ENCODE measurements at places on chromosomes 11 and 22. TPM values are rescaled to one million over a fixed set of nuclear protein-coding genes. Genes with fewer than 3 reads are reported as not detected.

The CEP126 gene
- total RNA-seq: 0.45 TPM

- peaks cover 30% of the 10 kb centered on the region for H3K4me1 ChIP-seq
- no peak for DNase-seq
- H3K27me3 ChIP-seq: no peaks in the 10 kb centered on the region
- H3K27ac ChIP-seq: peak overlapping the region; percentile 96
- peak overlapping the region; percentile 99 for H3K4me3 ChIP-seq
Observed at GRCh38 chr11:117180020-117180419, 1.5 kb downstream of the SIDT2 start.

The PRSS23 gene
- total RNA-seq: 20.6 TPM

DNA sequence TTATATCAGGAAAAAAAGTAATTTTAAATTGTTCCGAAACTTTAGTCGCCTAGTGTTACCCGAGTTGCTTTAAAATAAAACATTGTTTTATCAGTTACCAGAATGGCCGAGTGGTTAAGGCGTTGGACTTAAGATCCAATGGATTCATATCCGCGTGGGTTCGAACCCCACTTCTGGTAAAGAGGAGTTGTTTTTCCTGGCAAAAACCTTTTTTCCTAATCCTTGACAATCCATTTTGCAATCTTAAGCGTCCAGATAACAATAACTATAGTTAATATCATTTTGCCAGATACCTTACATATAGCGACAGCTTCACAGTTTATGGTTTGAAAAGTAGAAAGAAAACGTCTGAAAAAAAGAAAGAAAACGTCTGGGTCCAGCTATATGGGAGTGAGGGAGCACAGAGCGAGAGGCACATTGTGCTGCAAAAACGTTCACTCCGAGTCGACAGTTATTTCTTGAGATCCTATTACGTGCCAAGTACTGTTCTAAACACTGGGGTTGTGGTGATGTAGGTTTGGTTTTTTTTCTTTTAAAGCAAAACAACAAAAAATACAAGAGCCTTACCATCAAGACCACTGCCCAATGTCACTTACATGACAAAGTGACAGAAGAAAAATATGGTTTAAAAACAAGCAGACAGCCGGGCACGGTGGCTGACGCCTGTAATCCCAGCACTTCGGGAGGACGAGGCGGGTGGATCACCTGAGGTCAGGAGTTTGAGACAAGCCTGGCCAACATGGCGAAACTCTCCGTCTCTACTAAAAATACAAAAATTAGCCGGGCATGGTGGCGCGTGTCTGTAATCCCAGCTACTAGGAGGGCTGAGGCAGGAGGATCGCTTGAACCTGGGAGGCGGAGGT is 40.6 kb downstream of the OR4D9 start:
- peak overlapping the region; percentile 90 for H3K27ac ChIP-seq
- DNase-seq: no peak
- H3K4me1 ChIP-seq: no peaks in the 10 kb centered on the region
- H3K27me3 ChIP-seq: no peaks in the 10 kb centered on the region

GRCh38 chr11:22458161-22458560 is 120.0 kb downstream of the SLC17A6 start:
- DNase-seq: no peak
- H3K4me3 ChIP-seq: no peak overlapping the region

- no peak overlapping the region for H3K4me3 ChIP-seq
- H3K4me1 ChIP-seq: peaks cover 23% of the 10 kb centered on the region
- no peak overlapping the region for H3K27ac ChIP-seq
- DNase-seq: no peak
Observed at GRCh38 chr22:40423310-40423688, 52.9 kb downstream of the SGSM3 start.

DNA sequence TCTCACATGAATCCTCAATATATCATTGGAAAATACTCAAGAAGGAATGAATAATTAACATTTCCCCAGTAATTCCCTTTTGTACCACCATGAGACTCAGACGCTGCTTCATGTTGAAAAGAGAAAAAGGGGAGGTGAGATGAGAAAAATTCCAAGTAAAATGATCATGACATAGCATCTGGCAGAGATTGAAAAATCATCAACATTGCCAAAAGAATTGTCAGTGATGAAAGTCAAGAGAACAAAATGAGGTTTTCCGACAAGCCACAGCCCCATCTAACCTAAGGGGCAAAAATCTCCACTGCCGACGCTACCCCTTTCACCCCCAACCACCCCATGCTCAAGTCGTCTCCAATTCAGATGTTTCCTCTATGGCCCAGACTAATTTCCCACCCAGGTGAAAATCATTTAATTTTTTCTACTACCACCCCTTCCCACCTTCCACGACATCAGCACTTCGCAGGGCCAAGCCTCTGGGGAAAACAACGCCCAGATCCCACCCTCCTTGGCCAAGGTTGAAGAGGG is 1.2 kb downstream of the RAB6A start:
- H3K27me3 ChIP-seq: no peaks in the 10 kb centered on the region
- peak overlapping the region; percentile 98 for H3K4me3 ChIP-seq
- no peak for DNase-seq

DNA sequence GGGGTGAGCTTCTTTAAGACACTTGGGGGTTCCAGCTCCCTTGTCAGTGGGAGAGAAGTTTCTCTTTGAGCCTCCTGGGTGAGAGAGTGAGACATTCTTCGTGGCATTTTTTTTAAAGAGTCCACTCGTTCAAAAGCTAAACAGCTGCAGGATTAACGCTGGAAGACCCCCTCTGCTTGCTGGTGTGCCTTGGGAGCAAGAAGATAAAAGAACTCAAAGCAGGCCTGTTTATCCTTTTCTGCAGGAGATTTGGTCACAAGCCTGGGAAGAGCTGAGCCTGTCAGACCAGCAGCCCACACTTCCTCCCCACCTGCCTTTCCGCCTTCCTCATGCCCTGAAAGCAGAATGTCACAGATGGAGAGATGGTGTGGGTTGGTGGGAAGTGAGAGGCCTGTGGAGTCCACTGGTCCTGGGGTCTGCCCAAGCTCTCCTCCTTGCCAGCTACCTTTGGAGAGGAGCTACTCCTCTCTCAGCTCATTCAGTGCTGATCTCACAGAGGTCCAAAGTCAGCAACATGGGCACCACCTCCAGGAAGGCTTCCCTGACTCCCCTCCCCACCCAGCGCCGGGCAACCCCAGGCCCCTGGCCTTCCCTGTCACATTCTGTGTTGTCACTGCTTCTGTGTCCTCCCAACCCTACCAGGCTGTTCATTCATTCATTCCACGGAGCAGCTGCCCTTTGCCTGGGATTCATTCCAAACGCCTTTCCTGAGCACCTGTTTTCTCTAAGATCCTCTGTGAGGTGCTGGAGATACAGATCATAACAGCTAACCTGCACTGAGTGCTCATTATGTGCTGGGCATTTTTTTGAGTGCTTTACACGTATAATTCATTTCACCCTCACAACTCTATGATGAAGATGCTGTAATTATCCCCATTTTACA is 6.7 kb downstream of the GDPD5 start:
- peaks cover 10% of the 10 kb centered on the region for H3K4me1 ChIP-seq
- no peak for DNase-seq
- H3K36me3 ChIP-seq: no peaks in the 10 kb centered on the region
- H3K4me3 ChIP-seq: no peak overlapping the region
- no peak overlapping the region for H3K27ac ChIP-seq
- peaks cover 16% of the 10 kb centered on the region for H3K27me3 ChIP-seq

DNA sequence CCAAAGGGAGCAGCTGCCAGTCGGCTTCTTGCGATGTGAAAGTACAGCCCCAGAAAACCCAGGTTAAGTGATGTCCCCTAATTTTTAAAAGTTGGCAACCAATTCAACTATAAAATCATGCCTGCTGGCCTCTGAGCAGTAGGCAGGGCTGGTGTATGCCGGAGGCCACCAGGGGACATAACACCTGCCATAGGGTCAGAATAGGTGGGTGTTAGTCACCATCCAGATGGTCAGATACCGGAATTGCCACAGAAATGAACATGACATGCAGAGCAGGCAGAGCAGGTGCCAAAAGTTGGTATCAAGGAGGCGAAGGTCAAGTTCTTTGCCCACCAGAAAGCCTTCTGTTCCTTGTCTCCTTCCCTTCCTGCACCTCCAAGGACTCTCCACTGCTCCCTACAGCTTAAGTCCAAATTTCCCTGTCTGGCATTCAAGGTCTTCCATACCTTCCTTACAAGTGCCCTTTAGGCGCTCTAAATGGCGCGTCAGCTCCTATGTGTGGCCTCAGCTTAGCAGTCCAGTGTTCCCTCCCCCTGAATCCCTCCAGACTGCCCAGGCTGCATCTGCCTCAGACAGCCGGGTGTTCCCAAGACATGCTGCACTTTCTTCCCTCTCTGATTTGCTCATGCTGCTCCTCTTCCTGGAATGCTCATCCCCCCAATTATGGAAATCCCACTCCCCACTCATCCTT is 45.1 kb downstream of the PTPRJ start:
- DNase-seq: no peak
- no peaks in the 10 kb centered on the region for H3K27me3 ChIP-seq
- H3K27ac ChIP-seq: no peak overlapping the region
- no peak overlapping the region for H3K4me3 ChIP-seq
- peaks cover 35% of the 10 kb centered on the region for H3K4me1 ChIP-seq

- no peaks in the 10 kb centered on the region for H3K27me3 ChIP-seq
- H3K27ac ChIP-seq: peak overlapping the region; percentile 80
- peaks cover 36% of the 10 kb centered on the region for H3K36me3 ChIP-seq
- peaks cover 51% of the 10 kb centered on the region for H3K4me1 ChIP-seq
- DNase-seq: peak; percentile 81
Observed at GRCh38 chr22:50469377-50470305, 5.2 kb downstream of the SBF1 start.

DNA sequence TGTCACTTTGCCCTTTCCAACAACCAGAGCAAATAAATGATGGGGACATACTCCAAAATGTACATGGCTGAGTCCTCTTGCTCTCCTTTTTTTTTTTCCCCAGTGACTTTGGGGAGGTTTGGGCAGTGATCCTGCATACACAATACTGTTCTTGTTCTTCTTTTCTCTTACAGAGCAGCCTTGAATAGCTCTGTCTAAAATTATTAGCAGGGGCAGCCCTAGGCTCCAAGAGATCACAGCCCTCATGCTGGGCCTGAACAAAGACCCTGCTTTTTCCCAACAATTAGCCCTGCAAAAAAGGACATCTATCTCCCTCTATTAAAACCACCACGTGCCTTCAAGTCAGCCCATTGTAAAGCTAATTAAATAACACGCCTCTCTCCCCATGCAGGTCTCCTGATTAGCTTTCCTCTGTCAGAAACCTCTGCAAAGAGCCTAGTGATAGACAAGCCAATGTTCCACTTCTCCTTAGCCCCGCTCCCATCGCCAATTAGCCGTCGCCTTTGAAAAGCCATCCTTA is 54.7 kb downstream of the ETS1 start:
- H3K4me3 ChIP-seq: no peak overlapping the region
- no peaks in the 10 kb centered on the region for H3K27me3 ChIP-seq
- DNase-seq: no peak
- peaks cover 16% of the 10 kb centered on the region for H3K4me1 ChIP-seq
- no peak overlapping the region for H3K27ac ChIP-seq

DNA sequence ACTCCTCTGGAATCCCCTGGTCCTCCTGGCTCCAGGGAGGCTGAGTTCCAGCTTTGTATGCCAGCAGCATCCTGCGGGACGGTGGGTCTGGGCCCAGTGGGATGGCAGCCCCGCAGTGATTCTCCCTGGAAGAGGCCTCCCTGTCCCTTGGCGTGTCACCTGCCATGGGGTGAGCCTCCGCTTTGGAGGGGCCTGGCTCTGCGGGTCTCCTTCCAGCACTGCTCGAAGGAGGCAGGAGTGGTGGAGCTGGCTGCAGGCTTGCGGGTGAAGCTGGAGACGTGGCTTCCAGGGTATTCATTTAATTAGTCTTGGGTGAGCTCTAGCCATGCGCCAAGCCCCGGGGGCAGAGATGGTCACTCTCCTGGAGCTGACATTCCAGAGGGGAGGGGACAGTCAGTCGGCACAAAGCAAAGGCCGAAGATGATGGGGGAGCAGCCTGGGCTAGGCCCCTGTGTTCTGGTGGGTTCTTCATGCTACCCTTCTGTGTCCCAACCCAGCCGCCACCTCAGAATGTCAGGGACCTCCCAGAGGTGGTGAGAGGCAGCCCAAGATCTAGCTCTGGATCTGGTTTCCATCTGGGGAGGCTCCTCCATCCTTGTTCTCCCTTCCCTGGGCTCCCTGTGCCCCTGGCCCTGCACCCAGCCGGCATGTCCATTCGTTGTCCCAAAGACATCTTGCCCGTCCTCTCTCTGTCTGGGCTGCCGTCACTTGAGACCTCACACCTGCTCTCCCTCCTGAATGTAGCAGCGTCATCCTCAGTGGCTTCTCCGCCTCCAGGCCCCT is 1332.5 kb downstream of the BRD1 start:
- H3K4me3 ChIP-seq: no peak overlapping the region
- no peak for DNase-seq

- H3K36me3 ChIP-seq: no peaks in the 10 kb centered on the region
- H3K4me3 ChIP-seq: no peak overlapping the region
- H3K27me3 ChIP-seq: no peaks in the 10 kb centered on the region
- no peak for DNase-seq
- H3K27ac ChIP-seq: no peak overlapping the region
Observed at GRCh38 chr11:92763336-92763735, 206.1 kb upstream of the MTNR1B start.

DNA sequence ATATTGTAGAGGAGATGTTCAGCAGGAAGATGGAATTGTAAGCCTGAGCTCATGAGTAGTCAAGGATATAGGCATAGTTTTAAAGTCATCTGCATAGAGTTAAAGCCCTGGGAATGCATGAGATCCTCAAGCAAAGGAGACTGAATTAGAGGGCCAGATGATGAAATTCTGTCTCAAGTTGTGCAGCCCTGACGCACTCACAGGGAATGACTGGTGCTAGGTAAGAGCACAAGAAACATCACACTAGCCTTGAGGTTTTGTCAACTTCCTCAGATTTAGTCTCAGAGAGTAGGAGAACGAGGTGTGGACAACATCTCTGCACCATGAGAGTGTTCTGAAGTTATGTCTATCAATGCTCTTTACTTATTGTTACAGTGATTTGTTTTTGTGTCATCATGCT is 5.8 kb downstream of the RAB38 start:
- H3K27me3 ChIP-seq: no peaks in the 10 kb centered on the region
- no peaks in the 10 kb centered on the region for H3K4me1 ChIP-seq
- H3K36me3 ChIP-seq: peaks cover 10% of the 10 kb centered on the region
- DNase-seq: no peak
- H3K4me3 ChIP-seq: no peak overlapping the region

GRCh38 chr11:84675396-84676025 is 951.6 kb downstream of the DLG2 start:
- H3K27me3 ChIP-seq: no peaks in the 10 kb centered on the region
- DNase-seq: no peak
- no peaks in the 10 kb centered on the region for H3K4me1 ChIP-seq
- H3K36me3 ChIP-seq: no peaks in the 10 kb centered on the region

DNA sequence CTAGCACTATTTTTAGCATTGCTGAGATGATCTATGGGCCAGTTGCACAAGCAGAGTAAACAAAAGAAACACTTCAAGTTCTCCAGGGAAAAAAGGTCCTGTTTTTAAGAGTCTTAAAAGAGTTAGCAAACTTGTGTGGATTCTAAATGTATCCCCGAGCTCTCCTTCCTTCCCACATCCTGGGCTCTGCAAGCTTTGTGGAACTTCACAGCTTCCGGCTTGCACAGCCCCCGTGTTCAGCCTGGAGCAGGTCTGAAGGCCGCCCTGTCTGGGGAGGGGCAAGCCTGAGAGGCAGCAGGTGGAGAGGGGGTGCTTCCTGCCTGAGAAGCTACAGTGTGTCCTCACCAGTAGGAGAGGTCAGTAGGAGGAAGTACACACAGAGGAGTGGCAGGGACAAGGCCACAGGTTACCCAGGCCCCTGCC is 35.1 kb upstream of the SUSD2 start:
- H3K4me1 ChIP-seq: peaks cover 23% of the 10 kb centered on the region
- no peak for DNase-seq
- no peaks in the 10 kb centered on the region for H3K36me3 ChIP-seq
- no peaks in the 10 kb centered on the region for H3K27me3 ChIP-seq
- H3K27ac ChIP-seq: peak overlapping the region; percentile 71

The TRIM49 gene
- total RNA-seq: 0.94 TPM

The NUDT22 gene
- 44.8 TPM for total RNA-seq

Data from esophagus squamous epithelium (tissue), 5 donors.